Uterine smooth muscle cell (primary cell): ENCODE measurements at places on chromosomes 6 and 20. TPM values are rescaled to one million over a fixed set of nuclear protein-coding genes. Genes with fewer than 3 reads are reported as not detected.

The PAK5 gene
- total RNA-seq, result not detected in 2 replicates

The MAFB gene
- total RNA-seq, result 0.33 and 0.75 TPM in 2 replicates

The PRRT1 gene
- 0.11 and 0.12 TPM in 2 replicates for total RNA-seq

The PABPC1L gene
- 11.5 and 21.5 TPM in 2 replicates for total RNA-seq

The DHX35 gene
- total RNA-seq, result 15.2 and 16.7 TPM in 2 replicates

The PRL gene
- total RNA-seq, result not detected in 2 replicates

The TBXT gene
- total RNA-seq, result not detected in 2 replicates

The MYO6 gene
- total RNA-seq, result 14.6 and 17.0 TPM in 2 replicates

The TFEB gene
- total RNA-seq, result 3.0 and 5.6 TPM in 2 replicates

The C6orf132 gene
- 1.00 and 1.5 TPM in 2 replicates for total RNA-seq

The FRK gene
- total RNA-seq, result 0.33 and 0.37 TPM in 2 replicates

The PHACTR3 gene
- 0.12 TPM in 1 of 2 replicates, not detected in the other for total RNA-seq

The PHACTR2 gene
- 27.7 and 46.7 TPM in 2 replicates for total RNA-seq

The IRF4 gene
- under 0.01 TPM in 2 replicates for total RNA-seq

The TFAP2B gene
- 0.33 TPM in 1 of 2 replicates, not detected in the other for total RNA-seq

The POPDC3 gene
- total RNA-seq, result 20.6 and 23.6 TPM in 2 replicates

The SPATS1 gene
- not detected in 2 replicates for total RNA-seq

The DLL1 gene
- 1.00 and 1.3 TPM in 2 replicates for total RNA-seq

The BPIFB1 gene
- total RNA-seq, result not detected in 2 replicates

The SOX12 gene
- 5.8 and 9.9 TPM in 2 replicates for total RNA-seq

The AKAP12 gene
- total RNA-seq, result 114 and 117 TPM in 2 replicates

The HNF4A gene
- 0.12 TPM in 1 of 2 replicates, not detected in the other for total RNA-seq

The GGTLC1 gene
- total RNA-seq, result not detected in 2 replicates
